CD4-positive, alpha-beta T cell (primary cell): ENCODE measurements at places on chromosomes 6 and 20.

DNA sequence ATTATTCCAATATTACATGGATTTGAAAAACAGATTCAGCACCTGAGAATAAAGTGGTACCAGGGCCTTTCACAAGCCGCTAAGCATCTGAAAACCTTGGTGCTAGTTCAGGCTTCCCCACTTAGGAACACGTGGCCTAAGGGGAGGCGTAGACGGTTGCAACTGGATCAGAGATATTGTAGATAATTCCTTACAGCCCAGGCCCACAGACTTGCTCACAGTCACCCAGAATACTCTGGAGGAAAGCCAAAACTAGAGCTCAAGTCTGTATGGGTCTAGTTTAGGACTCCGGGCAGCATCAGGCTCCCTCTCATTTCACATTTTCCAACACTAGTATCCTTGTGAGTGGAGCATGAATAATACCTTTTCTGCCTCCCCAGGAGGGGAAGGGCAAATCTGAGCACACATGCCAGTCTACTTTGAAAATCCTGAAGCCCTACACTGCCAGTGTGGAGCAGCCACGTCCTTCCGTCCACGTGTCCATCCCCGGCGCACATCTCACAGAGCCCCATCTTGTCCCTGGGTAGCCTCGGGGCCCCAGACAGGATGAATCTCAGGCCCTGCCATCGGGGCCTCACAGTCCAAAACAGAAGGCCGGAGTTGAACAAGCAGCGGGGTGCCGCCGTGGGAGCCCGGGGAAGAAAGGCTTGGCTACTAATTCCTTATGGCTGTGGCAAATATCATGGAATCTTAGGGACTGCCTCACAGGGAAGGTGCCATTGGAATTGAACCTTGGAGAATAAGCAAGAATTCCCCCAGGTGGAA lies 299.3 kb downstream of the NRN1 start:
- DNase-seq, result no peak

GRCh38 chr6:34462010-34462409 lies 3.9 kb upstream of the PACSIN1 start:
- DNase-seq, result no peak

- DNase-seq, result no peak
Observed at GRCh38 chr6:107815846-107816245, 8.3 kb downstream of the SCML4 start.

DNA sequence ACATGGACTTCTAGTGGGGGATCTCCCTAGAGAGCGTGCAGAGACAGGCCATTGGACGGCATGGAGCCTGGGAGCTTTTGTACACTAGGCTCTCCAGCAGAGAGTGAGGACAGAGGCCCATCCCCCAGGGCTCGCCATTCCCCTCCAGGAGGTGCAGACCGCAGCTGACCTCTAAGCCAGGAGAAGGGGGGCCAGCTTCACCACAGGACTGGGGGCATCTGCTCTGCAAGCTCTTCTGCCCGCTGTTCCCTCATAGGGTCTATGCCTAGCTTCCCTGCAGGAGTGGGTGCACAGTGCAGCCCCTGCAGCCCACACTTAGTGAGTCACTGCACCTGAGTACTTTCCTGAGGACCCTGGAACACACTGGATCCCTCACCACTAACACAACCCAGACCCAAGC lies 94.4 kb downstream of the FHL5 start:
- no peak for DNase-seq

DNA sequence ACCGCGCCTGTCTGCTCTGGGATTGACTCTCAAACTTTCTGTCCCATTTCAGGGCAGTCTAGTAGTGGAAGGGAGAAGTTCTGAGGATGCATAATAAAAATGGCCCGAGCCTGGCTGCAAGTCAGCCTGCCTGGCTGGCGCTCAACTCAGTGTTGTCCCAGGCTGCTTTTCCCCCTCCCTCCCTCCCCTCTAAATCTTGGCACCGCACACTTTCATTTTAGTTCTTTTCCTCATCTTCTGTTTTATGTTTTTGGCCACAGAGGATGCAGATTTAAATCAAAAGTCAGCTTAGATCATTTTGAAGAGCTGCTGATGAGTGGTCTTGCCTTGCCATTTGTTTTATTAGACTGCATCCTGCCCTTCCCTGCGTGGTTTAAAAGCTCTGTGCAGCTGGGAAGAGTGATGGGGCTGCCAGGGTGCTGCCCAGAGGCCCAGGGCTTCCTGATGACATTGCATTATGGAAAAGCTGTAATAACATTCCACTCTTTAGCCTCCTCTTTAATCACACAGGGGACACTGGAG lies 6.5 kb upstream of the UQCC2 start:
- no peak for DNase-seq
